ENCODE measurements at places on chromosomes 3 and 15.

GRCh38 chr15:83498801-83499200, 51.7 kb downstream of the SH3GL3 start:
- DNase-seq = no peak

GRCh38 chr3:151639418-151639740, 94.3 kb upstream of the AADACL2 start:
- DNase-seq = no peak

DNA sequence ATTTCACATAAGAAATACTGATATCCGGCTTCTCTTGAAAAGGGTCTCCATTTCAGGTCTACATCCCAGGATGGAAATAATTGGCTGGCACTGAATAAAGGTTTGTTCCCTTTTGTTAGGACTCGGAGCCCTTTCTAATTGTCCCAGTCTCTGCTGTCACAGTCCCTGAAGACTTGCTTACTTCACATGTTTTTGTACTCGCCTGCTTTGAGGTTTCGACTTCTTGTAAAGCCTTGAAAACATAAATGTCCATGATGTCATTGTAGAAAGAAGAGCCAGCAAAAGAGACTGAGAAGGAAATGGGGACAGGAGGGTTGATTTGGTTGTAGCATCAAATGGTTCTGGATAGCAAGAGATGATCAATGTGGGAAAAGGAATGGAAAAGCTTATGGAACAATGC, 963.4 kb upstream of the SEMA6D start:
- no peak for DNase-seq

GRCh38 chr3:169939320-169939719, 27.3 kb upstream of the SEC62 start:
- DNase-seq = no peak

DNA sequence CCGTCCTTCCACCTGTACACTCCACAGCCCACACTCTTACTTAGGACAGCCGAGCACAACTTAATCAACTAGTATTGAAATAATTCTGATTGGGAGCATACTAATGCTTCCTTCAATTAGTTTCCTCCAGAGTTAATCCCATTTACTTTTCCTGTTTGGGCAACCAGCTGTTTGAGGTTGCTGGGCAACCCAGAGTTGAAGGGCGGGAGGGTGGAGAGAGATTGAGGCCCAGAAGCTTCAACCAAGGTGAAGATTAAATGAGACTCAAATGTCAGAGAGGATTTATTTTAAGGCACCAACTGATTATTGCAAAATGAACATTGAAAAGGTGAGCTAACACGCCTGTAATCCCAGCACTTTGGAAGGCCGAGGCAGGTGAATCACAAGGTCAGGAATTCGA, 428.5 kb upstream of the SEMA6D start:
- no peak for DNase-seq

DNA sequence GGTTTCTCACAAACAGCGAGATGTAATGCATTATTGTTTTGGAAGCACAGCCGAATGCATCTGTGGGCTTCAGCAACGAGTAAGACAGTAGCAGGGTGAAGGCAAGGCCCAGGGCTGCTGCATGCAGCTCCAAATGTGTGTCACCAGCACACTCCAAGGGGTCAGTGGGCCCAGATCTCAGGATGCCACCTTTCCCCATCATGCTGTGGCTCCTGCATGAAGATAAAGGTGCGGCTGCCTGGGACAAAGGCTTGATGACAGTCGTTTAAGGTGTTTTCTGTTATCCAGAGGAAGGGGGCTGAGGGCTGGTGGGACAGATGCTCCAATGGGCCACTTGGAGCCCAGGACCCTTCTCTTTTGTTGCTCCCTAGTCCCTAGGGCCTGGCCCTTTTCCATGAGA, 13.2 kb downstream of the C3orf22 start:
- DNase-seq = no peak

DNA sequence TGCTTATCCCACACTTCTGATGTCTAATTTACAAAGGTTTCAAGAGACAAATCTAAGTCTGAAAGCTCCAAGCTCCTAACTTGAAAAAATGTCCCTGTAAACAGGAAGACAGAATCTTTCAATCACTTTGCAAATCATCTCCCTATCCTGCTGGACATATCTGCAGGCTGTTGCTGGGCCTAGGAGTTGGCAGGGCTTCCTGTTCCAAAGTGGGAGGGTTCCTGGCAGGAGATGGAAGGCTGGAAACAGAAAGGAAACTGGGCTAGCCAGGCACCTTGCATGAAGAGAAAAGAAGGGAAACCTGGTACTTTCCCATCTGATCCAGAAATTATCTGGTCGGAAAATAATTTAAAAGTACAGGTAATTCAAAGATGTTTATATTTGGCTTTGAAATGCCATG, 227.3 kb upstream of the IL12A start:
- DNase-seq = no peak

DNA sequence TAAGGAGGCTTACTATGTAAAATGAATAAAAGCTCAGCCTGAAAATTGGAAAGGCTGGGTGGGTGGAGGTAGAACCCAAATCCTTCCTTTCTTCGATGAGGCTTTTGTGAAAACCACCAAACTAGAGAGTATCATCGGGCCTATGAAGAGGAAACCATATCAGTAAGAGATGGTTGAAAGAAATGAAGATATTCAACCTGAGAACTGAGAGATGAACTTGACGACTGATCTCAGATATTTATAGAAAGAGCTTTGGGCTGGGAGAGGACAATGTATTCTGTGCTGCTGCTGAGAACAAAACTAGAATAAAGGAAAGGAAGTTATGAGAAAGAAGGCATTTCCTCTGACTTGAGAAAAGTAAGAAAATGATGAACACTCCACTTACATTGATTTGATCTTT, 236.6 kb downstream of the KCNH8 start:
- DNase-seq = no peak

DNA sequence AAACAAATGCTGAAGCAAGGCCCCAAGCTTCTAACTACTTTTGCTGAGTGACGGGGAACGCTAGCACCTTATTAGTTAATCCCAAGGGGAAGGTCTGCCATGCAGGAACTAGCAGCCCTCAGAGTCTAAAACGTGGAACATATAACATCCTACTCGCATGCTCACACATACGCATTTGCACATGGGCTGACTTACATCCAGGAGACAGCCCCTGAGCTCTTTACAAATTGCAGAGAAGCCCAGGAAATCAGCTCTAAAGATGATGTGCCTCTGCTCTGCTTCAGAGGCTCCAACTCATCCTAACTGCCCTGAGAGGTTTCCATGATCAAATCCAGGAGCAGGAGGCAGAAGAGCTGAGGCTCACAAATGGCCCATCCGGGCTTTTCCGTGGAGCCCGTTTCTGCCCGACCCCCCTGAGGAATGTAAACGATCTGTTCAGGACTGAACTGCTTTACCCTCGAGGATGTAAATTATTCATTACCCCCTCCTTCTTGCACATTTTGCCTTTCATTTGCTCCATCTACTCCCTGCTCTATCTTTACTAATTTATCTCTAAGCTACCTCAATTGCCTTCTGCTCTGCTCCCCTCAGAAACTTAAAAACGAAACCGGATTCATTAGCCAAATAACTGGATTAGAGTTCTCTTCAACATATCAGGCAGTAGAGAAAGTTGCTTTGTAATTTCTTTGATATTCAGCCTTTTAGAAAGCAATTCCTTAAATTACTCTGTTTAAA, 141.9 kb upstream of the CCDC54 start:
- no peak for DNase-seq

GRCh38 chr3:63876260-63876659, 12.6 kb downstream of the ATXN7 start:
- no peak for DNase-seq

GRCh38 chr3:31945738-31946052, 35.4 kb downstream of the OSBPL10 start:
- no peak for DNase-seq

Data from stimulated activated CD4-positive, alpha-beta T cell treated with anti-CD3 and anti-CD28 coated beads, Interleukin-1b, Interleukin-23, amount 100 ng/mL, for 1 hour (primary cell).